ENCODE measurements at places on chromosomes 16 and 17. TPM values are rescaled to one million over a fixed set of nuclear protein-coding genes. Genes with fewer than 3 reads are reported as not detected.

GRCh38 chr16:85275533-85276249 is 163.4 kb upstream of the CIBAR2 start:
- peak; percentile 92 for DNase-seq

Gene PARD6A
- 2.9 TPM for total RNA-seq

DNA sequence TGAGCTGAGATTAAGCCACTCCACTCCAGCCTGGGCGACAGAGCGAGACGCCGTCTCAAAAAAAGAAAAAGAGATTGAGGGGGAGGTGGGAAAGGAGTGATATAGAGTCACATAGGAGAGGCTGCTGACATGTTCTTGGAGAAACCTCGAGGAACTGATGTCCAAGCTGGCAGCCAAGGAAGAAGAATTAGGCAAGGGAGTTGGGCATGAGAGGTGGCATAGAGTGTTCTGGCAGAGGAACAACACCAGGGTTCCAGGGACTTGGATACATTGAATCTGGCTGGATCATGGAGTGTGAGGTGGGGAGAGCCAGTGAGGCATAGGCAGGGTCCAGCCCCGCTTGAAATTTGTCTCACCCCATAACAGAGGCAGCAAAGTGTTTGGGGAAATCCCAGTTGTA is 10.7 kb downstream of the CDH3 start:
- no peak for DNase-seq

DNA sequence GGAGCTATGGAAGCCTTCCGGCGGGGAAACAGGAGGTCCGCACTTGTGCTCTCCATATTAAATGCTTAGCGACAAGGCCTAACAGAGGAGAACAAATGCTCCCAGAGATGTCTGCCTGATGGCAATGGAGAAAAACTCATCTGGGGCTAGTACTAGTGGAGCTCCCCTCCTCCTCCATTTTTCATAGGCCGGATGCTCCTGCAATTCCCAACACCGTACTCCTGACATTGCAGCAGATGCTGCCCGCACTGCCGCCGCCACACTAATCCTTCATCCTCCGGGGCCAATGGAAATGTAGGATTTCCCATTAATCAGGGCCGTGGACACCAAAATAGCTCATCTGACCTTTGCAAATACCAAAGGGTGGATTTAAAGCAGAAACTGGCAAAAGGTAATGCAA is 27.5 kb downstream of the TOM1L2 start:
- DNase-seq = no peak

Gene WFDC1
- 48.7 TPM for total RNA-seq

GRCh38 chr17:19410875-19411620 is at the start of gene RNF112:
TSS of gene RNF112 (plus strand) at chr17:19411232. CDS start at chr17:19411409, 177 bp downstream.
- DNase-seq = peak; percentile 86

DNA sequence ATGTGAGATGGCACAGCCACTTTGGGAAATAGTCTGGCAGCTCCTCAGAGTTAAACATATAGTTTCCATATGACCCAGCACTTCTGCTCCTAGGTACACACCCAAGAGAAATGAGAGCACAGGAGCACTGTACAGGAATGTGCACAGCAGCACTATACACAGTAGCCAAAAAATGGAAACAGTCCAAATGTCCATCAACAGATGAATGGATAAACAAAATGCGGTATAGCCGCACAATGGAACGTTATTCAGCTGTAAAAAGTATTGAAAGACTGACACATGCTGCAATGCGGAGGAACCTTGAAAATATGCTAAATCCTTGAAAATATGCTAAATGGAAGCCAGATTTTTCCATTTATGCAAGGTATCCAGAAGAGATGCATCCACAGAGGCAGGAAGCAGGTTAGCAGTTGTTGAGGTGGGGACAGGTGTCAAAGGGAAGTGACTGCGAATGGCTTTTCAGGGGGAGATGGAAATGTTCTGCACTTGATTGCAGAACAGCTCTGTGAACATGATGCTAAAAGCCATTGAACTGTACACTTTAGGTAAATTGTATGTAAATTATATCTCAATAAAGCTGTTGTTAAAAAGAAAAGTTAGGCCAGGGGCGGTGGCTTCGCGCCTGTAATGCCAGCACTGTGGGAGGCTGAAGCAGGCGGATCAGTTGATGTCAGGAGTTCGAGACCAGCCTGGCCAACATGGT is 80.7 kb downstream of the MPRIP start:
- no peak for DNase-seq

Measured in posterior vena cava (tissue), 2 donors.